ENCODE measurements at places on chromosomes 2 and 18. TPM values are rescaled to one million over a fixed set of nuclear protein-coding genes. Genes with fewer than 3 reads are reported as not detected.

DNA sequence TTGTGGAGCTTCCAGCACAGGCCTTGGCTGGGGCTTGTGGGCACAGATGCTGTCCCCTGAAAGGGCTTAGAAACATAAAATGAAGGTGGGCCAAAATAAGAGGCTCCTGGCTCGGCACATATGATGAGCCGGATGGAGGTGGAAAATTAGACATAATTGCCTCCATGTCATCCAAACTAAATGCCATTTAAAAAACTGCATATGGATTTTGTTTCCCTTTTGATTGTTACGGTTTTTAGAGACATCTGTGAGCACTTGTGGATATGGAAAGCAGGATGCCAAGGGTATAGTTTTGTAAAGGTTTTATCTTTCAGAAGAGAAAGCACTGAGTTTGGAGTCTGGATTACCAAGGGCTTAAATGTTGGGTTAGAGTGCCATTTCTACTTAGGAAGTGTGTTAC is 498.3 kb downstream of the RIT2 start:
- DNase-seq = no peak

DNA sequence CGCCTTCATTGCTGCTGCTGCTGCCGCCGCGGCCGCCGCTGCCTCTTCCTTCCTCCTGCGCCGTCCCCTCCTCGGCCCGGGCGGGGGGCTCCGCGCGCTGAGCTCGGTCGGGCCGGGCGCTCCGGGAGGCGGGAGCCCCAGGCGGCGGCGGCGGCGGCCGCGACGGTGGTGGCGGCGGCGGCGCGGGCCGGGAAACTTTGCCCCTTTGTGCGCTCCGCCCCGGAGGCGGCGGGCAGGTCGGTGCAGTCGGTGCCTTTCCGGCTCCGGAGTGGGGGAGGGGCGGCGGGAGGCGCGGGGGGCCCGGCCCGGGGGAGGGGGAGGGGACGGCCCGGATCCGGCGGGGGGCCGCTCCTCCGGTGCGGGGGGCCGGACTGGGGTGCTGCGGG is 205 bp downstream of the TET3 start:
- peak; percentile 74 for DNase-seq

DNA sequence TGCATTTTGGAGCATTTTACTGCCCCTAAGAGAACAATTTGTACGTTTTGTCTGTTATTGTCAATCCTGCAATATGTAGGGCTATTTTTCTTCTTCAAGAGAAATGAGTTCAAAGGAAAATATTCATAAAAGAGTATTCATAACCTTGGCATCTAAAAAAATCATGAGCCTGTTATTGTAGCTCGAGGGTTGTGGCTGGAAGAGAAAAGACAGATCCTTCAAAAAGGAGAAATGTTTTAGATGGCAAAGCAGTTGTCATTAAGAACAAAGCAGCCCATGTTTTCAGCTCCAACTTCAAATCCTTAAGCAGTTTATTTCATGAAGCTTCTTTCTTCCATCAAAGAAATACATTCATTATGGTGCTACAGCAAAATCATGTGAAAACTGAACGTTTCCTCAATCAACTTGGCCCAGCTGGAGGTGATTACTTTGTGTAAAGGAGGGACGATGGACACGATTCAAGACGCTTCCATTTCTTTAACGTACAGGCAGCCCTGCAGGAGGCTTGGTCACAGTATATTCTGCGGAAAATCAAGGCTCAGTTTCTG is 31.4 kb downstream of the QPCT start:
- no peak for DNase-seq

DNA sequence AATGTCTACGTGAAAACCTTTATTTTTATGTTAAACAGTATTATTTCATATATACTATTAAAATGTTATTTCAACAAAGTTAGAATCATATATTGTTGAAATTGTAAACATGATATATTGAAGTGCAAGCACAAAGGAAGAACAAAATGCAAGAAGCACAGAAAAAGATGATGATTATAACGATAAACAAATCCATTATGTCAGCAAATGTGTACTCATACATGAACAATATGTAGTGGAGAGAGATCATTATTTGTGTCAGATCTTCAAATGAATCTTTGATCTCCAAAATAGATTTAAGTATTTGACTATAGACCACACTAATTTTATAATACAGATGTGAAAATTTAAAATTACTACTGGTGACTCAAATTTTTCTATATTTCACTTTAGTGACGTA is 1104.4 kb upstream of the CRIM1 start:
- no peak for DNase-seq

DNA sequence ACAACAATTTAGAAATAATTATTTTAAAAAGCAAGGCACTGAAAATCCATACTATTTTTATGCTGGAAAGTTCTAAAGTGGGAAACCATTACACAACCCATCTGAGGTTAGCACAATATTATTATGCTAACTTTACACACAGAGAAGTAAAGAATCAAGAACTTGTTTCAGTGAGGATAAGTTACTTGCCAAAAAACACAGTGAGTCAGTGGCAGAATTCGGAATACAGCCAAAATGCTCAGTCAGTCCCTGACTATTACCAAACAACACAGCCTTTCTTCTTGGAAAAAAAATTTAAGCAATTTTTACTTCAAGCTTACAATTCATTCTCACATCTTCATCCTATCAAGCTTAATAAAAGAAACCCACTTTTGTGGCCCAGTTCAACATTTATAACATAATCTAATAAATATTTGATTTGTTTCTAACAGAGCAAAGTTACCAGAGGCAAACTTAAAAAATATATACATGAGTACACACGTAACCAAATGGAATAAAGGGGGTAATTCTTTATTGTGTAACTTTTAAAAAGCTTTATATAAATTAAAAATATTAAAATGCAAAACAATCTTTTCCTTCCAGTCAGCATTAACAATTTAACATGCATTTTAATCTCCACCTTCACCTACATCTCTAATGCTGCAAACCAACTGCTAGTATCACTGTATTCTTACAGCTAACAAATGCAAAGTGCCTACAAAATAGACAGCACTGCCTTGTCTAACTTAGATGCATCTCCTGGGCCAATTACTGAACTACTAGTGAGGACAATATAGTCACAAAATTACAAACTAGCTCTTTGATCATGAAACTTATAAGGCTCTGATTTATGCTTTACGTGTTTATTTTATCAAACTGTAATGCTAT is 55.2 kb downstream of the CCDC88A start:
- no peak for DNase-seq

GRCh38 chr2:16250056-16250425 is 309.7 kb downstream of the MYCN start:
- DNase-seq = no peak

The LYPD6B gene
- total RNA-seq = not detected

Data from left ventricle myocardium superior (tissue), 1 donor.